ENCODE measurements at places on chromosomes 11 and 22. TPM values are rescaled to one million over a fixed set of nuclear protein-coding genes. Genes with fewer than 3 reads are reported as not detected.

The DDTL gene
- 2.9 TPM for total RNA-seq

The LUZP2 gene
- not detected for total RNA-seq

GRCh38 chr22:40875111-40875510 is 13.2 kb upstream of the DNAJB7 start:
- DNase-seq, result no peak
- H3K4me3 ChIP-seq, result no peak overlapping the region

DNA sequence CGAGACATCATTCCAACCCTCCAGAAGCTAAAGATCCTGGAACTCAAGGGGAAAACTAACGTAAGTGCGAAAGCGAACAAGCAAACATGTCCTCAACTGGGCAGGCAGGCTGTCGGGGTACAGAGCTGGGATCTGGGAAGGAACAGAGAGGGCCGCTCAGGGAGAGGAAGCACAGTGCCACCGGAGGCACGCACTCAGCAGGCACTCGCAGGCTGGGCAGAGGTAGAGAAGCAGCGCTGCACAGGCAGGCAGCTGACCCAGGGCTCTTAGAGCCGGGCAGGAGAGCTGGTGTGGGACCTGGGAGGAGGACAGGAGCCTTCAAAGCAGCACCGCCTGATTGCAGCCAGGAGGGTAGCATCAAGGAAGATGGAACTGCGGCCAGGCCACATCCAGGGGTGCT is 62.2 kb downstream of the MICAL3 start:
- H3K27ac ChIP-seq, result no peak overlapping the region
- no peaks in the 10 kb centered on the region for H3K27me3 ChIP-seq
- H3K4me1 ChIP-seq, result no peaks in the 10 kb centered on the region
- no peak overlapping the region for H3K4me3 ChIP-seq
- DNase-seq, result no peak
- no peaks in the 10 kb centered on the region for H3K36me3 ChIP-seq

DNA sequence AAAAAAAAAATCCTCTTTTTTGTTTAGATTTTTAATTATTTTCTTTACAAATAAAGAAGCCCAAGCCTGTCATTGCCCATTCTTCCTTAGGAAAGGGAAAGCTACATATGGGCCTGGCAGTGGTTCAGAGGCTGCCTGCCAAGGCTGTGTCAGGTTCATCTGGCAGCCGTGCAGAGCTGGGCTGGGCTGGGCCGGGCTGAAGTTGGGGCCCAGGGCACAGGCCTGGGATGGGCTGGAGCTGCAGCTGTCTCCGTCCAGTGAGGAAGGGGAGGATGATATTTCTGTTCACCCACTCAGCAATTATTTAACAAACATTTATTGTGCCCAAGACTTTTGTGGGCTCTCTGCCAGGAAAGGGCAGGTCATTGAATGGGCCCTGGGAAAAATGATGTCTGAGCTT is 4.6 kb downstream of the PRR5L start:
- DNase-seq, result peak; percentile 60
- H3K27ac ChIP-seq, result no peak overlapping the region
- no peaks in the 10 kb centered on the region for H3K27me3 ChIP-seq
- H3K36me3 ChIP-seq, result no peaks in the 10 kb centered on the region
- H3K4me3 ChIP-seq, result no peak overlapping the region

DNA sequence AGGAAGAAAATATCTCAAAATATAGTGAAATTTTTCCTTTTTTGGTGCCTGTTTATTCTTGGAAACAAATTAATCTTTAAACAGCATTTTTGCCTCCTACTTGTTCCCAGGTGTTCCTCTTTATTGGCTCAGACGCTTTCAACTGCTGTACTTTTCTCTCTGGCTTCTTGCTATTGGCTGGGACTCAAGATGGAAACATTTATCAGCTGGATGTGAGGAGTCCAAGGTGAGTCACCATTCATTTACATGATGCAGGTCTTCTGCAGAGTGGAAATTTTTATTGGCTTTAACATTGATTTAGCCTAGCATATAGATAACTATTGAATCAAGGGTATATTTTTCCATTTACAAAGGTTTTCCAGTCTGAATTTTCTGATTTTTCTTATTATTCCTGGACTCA is 34.4 kb upstream of the DNAJB13 start:
- peaks cover 95% of the 10 kb centered on the region for H3K36me3 ChIP-seq
- DNase-seq, result no peak
- no peaks in the 10 kb centered on the region for H3K4me1 ChIP-seq
- H3K27ac ChIP-seq, result no peak overlapping the region
- H3K27me3 ChIP-seq, result no peaks in the 10 kb centered on the region
- H3K4me3 ChIP-seq, result no peak overlapping the region

All from lower lobe of right lung (tissue), 2 donors.